CD4-positive, CD25-positive, alpha-beta regulatory T cell (primary cell): ENCODE measurements at places on chromosomes 4 and X. TPM values are rescaled to one million over a fixed set of nuclear protein-coding genes. Genes with fewer than 3 reads are reported as not detected.
A peak's percentile ranks its signal among the peaks of the same experiment; 100 is the strongest.

DNA sequence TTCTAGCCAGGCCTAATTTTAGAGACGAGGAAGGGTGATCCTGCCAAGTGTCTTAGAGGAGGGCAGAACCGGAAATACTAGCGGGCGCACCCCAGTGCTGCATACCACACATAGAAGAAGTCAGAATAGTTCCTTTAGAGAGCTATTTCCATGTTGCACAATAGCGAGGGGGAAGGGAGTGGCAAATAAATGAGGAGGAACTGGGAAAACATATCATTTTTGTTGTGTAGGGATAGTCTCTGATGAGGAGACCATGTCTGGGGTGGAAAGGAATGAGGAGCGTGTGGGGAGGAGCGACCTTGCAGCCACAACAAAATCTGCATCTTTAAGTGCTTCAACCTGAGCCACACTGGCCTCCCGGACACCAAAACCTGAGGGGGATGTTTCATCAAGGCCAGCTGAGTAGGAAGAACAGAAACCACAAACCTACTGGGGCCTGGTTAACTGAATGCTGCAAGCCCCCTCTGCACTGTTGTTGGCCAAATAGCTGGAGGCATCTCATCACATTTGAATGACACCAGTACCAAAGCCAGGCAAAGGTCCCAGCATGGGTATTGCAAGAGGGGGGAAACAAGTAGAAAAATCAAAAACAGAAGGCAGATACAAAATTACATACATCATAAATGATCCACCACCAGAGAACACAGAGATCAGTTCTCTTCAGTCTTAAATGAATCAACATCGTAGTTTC lies 26.7 kb upstream of the C1QTNF7 start:
- DNase-seq: peak; percentile 11

- DNase-seq: no peak
Measured at GRCh38 chr4:101981756-101982155, 191.2 kb downstream of the BANK1 start.

DNA sequence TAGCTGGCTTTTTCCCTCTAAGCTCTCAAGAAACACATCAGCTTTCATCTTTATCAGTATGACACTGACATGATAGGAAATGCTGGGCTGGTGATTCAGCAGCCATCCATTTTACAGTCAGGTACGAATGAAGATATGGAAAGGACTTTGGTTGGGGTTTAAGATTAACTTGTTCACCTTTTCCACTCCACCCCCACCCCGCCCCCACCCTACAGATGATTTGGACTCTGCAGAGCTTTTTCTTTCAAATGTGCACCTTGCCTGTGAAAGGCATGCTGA lies 132.6 kb downstream of the AKAP4 start:
- no peak for DNase-seq

DNA sequence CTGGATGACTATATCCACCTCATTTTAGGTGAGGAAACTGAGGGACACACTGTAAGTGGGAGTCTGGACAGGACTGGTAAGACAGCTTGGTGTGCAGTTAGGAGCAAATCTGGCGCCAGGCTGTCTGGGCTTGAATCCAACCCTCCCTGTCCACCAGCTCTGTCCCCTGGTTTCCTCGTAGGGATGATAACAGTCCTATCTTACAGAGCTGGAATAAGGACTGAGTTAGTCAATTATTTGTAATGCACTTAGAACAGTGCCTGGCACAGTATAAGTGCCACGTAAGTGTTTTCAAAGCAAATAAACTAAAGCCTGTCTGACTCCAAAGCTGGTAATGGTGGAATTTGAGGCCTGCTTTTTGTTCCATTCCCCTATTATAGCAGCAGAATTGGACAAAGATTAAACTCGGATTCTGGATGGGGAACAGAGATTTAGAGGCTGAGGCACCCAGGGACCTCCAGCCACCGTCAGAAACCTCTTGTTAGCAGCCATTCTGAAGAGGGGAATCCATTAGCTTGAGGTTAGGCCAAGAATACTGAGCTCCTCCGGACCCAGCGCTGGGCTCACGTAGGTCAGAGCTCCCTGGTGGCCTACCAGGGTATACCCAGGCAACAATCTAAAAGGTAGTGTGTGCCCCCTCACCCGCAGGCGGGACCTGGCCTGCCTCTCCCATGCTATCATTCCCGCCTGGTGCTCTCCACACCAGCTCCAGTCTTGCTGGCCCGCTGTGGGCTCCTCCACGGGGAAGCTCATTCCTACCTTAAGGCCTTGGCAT lies 102.1 kb downstream of the UCHL1 start:
- no peak for DNase-seq

GRCh38 chr4:1990348-1990645 lies 18.5 kb downstream of the NELFA start:
- no peak for DNase-seq

DNA sequence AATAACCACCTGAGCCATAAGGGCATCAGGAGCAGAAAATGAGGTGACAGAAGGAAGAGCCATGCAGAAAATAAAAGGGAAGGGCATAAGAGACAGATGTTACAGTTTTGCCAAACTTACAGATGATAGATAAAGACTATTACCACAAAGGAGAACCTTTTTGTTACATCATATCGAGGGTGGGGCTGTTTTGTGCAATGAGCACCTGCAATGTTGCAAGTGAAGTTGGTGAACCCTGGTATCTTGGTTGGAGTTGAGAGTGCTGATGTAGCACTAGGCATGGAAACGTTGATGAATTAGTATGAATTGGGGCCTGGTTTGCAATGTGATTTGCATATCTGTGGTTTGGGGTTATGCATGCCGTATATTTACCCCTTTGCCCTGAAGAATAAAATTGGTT lies 119.8 kb upstream of the TEX13D start:
- DNase-seq: peak; percentile 20

GRIA3 gene
- total RNA-seq: not detected

STARD8 gene
- 0.57 TPM for total RNA-seq

TRAM1L1 gene
- total RNA-seq: not detected

DMRTC1 gene
- not detected for total RNA-seq
